ENCODE measurements at places on chromosomes 3 and 15.

DNA sequence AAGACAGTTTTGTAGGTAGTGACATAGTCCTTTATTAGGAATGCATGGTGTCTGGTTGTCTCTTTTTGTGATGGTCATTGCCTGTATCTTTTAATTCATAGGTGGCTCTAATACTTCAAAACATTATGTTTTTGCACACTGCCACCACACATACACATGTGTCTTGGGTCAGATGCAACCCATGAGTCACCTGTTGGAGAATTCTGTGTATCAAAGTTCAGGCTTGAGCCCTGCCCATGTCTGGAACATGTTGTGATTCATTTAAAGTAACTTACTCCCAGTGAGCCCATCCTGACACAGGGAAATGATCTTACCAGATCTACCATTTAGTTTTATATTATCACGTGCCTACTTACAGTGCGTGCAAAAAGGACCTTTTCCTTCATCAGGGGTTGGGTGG is 142.7 kb downstream of the GHSR start:
- DNase-seq, result no peak

- DNase-seq, result no peak
Observed at GRCh38 chr3:94171954-94172353, 109.1 kb downstream of the NSUN3 start.

- no peak for DNase-seq
Observed at GRCh38 chr3:146929696-146930095, 324.6 kb upstream of the PLSCR5 start.

DNA sequence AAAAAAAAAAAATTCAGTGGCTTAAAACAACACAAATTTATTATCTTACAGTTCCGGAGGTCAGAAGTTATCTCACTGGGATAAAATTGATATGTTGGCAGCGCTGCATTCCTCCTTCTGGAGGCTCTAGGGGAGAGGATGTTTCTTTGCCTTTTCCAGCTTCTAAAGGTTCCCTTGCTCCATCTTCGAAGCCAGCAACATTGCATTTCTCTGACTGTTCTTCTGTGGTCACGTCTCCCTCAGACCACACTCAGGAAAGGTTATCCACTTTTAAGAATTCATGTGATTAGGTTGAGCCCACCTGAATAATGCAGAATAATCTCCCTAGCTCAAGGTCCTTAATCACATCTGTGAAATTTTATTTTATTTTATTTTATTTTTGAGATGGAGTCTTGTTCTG is 23.4 kb upstream of the ACAP2 start:
- no peak for DNase-seq
